ENCODE measurements at places on chromosomes 12 and 14. TPM values are rescaled to one million over a fixed set of nuclear protein-coding genes. Genes with fewer than 3 reads are reported as not detected.
A peak's percentile ranks its signal among the peaks of the same experiment; 100 is the strongest.

- peak; percentile 87 for ATAC-seq
These were observed 196.4 kb downstream of the RPAP3 start for GRCh38 chr12:47509398-47509851.

ACSM4 gene
- total RNA-seq: not detected

SLC2A13 gene
- 17.5 TPM for total RNA-seq

- ATAC-seq: no peak
These were observed 44.8 kb upstream of the TMPO start for GRCh38 chr12:98470469-98471082.

DNA sequence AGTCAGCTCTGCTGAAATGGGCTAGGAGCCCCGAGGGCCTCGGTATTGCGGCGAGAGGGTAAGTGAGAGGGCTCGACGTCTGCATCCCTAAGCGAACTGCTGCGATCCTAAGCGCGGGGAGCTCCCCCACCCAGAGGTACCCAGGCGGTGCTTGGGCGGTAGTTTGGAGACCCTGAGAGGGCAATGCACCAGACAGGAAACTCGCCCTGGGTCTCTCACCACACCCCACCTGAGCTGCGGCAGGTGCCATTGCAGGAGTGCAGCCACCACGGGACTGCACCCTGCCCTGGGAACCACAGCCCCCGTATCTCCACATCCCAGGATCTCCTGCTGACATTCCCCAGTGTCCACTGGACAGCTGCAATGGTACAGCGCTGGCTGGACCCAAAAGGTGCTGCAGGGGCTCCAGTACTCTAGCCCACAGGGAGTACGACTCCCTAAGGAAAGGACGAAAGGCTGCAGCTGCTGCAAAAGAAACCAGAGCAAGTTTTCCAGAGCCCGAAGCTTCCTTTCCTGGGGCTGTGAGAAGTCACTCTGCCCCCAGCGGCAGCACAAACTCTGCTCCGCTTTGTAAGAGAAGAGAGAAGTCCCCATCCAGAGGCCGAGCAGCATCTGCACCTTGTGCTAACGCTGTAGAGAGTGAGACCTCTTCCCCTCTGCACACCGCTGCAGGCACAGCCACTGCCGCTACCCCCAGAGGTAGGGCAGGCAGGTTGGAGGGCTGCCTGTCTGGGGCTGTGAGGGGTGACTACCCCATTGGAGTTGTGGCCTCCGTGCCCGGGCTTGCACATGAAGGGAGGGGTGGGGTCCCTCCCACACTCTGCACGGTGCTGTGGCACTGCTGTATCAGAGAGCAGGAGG, 31.1 kb upstream of the MON2 start:
- ATAC-seq: peak; percentile 95

- ATAC-seq: no peak
These were observed 1.6 kb downstream of the ACSS3 start for GRCh38 chr12:81079280-81080076.

GRIN2B gene
- 15.4 TPM for total RNA-seq

DNA sequence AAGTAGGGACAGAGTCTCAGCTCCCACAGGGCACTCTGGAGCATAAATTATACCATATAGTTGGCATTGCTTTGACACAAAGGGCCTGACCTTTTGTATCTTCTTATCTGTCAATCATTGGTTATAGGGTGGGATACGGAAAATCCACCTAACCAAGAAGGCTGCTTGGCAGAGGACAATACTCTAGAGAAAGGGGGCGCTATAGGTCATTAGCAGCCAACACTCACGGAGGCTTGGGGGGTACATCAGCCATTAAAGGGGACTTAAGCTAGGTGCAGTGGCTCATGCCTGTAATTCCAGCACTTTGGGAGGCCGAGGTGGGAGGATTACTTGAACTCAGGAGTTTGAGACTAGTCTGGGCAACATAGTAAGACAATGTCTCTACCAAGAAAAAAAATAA, 22.9 kb downstream of the SPTSSA start:
- ATAC-seq: no peak

PTPRB gene
- total RNA-seq: 0.03 TPM

DNA sequence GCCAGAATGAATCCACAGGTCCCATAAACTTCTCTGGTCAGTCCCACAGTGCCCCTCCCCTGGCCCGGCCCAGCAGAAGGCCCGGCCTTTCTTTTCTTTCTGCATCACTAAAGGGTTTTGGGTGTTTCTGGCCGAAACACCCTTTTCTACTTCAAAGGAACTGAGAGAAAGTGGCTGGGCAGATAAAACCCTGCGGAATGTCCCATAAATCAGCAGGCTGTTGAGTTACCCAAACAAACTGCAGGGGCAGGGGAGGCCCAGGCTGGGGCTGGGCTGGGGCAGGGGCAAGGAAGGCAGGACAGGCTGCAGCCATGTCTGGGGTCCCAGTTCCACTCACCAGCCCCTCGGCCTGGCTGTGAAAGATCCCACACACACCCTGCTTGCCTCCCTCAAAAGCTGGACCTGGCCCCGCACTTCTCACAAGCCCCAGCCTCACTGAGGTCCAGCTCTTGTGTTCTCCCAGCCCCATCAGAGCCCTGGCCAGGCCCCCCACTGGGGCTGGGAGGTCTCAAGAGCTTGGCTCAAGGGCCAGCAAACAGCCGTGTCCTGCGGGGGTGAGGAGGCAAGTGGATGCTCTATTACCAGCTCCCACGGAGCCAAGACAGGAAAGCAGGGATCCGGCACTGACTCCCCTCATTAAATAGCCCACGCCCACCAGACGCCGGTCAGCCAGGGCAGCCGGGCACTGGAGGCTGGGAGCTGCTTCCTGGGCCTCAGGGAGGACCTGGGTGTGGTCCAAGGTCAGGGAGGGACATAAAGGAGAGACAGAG, 41.9 kb downstream of the CCNK start:
- peak; percentile 21 for ATAC-seq

DNA sequence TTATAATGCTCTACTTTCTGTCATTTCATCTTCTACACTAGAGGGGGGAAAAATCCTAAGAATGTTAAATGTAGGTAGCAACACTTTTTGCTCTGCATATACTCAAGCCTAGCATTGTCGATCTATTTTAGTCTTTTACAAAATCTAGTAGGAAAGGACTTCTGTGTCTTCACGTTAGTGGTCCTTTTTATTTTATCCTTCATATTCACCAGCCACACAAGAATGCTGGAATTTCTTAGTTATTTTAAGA, 253.0 kb upstream of the FLRT2 start:
- ATAC-seq: no peak

ADAMTS20 gene
- total RNA-seq: 1.8 TPM

- peak; percentile 3 for ATAC-seq
These were observed 804 bp downstream of the USP15 start for GRCh38 chr12:62260733-62261683.

- peak; percentile 11 for ATAC-seq
These were observed 160.8 kb downstream of the GXYLT1 start for GRCh38 chr12:41983856-41984255.

GRCh38 chr12:119354172-119354571, 19.6 kb downstream of the CCDC60 start:
- peak; percentile 32 for ATAC-seq

DNA sequence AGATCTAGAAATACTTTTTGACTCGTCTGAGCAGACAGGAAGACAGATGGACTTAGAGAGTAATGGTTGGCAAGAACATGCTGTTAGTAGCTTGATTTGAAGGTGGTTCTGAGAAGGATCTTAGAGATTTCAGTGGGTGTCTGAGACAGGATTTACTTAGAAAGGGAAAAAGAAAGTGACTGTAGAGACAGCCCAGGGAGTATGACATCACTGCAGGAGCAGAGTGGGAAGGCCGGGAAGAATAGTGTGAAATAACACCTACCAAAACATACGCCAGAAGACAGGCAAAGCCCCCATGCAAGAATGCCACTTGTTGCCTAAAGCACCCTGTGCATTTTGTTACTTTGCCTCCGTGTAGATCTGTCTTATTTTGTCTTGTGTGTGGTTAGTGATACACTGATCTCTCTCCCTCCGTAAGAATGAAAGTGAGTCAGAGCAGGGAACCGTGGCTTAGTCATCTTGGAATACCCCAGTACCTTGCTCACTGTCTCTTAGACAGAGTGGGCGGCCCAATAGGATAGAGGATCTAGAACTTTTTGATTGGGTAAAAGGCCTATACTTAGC, 161.3 kb upstream of the IFNG-AS1 start:
- ATAC-seq: peak; percentile 76

GRCh38 chr12:112985642-112986290, 7.4 kb downstream of the OAS2 start:
- ATAC-seq: no peak

DNA sequence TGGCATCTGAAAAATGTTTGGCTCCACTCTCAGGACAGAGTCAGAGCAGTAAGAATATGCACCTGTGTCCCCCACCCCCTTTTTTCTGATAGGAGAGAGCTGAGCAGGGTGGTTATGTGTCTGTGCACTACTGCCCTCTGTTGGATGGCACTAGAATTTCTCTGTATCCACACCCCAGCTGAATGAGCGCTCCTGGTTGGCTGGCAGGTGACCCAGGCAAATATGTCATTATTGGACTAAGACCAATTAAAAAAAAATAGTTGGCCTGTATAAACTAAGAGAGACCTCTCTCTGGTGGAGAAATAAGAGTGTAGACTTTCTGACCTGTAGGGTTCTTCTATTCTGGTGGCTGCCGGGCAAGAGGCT, 107.0 kb downstream of the PTCSC3 start:
- ATAC-seq: peak; percentile 36

DNA sequence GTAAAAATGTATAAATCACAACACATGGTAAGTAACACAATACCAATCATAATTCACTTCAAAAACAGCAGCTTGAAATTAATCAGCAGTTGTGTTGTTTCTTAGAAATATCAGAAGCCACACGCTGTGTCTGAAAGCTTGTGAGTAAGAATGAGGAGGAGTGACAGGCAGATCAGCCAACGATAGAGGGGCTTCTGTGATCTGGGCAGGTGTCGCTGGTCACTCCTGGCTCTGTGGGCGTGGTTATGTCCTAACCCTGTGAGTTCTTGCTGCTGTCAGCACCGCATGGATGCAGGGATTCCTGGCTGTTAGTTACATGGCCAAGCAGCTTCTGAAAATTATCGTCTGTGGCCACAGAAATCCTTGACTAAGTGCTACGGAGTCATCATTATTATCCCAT, 123.4 kb downstream of the SLC25A47 start:
- peak; percentile 62 for ATAC-seq

KLHDC1 gene
- 2.6 TPM for total RNA-seq

GNB3 gene
- total RNA-seq: 6.1 TPM

LRRC43 gene
- total RNA-seq: 3.7 TPM

- no peak for ATAC-seq
These were observed 18.6 kb downstream of the ISCA2 start for GRCh38 chr14:74511966-74512830.

- ATAC-seq: no peak
These were observed 56.3 kb downstream of the RPH3A start for GRCh38 chr12:112847708-112848337.

- ATAC-seq: no peak
These were observed 1036.4 kb upstream of the FOXG1 start for GRCh38 chr14:27730204-27730603.

GRCh38 chr14:26820138-26820537, 222.3 kb upstream of the NOVA1 start:
- peak; percentile 68 for ATAC-seq

GRCh38 chr12:67573566-67573965, 75.0 kb upstream of the DYRK2 start:
- ATAC-seq: no peak

DNA sequence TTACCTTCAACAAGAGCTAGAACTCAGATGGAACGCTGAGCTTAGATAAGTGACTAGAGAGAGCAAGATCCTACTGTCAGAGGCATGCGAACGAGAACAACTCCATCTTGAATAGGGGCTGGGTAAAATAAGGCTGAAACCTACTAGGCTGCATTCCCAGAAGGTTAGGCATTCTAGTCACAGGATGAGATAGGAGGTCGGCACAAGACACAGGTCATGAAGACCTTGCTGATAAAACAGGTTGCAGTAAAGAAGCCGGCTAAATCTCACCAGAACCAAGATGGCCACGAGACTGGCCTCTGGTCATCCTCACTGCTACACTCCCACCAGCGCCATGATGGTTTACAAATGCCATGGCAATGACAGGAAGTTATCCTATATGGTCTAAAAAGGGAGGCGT, 59.6 kb upstream of the PLEKHG3 start:
- ATAC-seq: no peak

GRCh38 chr12:124504273-124505000, 63.0 kb downstream of the NCOR2 start:
- no peak for ATAC-seq

- ATAC-seq: no peak
These were observed 76.1 kb downstream of the SLC24A4 start for GRCh38 chr14:92398888-92399636.

GRCh38 chr12:108248011-108248410, 91.1 kb downstream of the CMKLR1 start:
- no peak for ATAC-seq

HHIPL1 gene
- total RNA-seq: 1.3 TPM

GRCh38 chr12:48936379-48936979, 11.2 kb upstream of the FKBP11 start:
- ATAC-seq: peak; percentile 62

MAGOHB gene
- 35.9 TPM for total RNA-seq

B4GALNT3 gene
- 1.0 TPM for total RNA-seq

- no peak for ATAC-seq
These were observed 417.0 kb upstream of the SOX5 start for GRCh38 chr12:24366514-24366913.

GRCh38 chr14:69921052-69921451, 41.8 kb downstream of the SMOC1 start:
- ATAC-seq: peak; percentile 60

ALG10B gene
- total RNA-seq: 9.9 TPM

CFAP54 gene
- total RNA-seq: 1.4 TPM

HOXC6 gene
- total RNA-seq: 16.0 TPM

DNA sequence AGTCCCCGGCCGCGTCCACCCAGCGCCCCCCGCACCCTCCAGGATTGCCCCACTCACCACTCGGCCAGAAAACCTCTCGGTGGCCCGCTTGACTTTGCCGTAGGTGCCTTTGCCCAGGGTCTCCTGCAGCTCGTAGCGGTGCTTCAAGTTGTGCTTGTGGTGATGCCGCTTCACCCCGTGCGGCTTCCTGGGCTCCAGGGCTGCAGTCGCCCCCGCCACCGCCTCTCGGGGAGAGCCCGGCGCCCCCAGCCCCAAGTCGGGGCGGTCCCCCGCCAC, 459 bp downstream of the NUAK1 start:
- ATAC-seq: peak; percentile 37

GRCh38 chr14:60164404-60164711, 840 bp downstream of the DHRS7 start:
- no peak for ATAC-seq

- no peak for ATAC-seq
These were observed 11.5 kb downstream of the BICDL1 start for GRCh38 chr12:120000556-120000955.
